ENCODE measurements at places on chromosomes 2 and 18.
A peak's percentile ranks its signal among the peaks of the same experiment; 100 is the strongest.

GRCh38 chr18:3062798-3063680 lies 50.1 kb upstream of the LPIN2 start:
- peak; percentile 42 for DNase-seq

- DNase-seq: no peak
These were observed 185.1 kb downstream of the TCF4 start for GRCh38 chr18:55402731-55403405.

DNA sequence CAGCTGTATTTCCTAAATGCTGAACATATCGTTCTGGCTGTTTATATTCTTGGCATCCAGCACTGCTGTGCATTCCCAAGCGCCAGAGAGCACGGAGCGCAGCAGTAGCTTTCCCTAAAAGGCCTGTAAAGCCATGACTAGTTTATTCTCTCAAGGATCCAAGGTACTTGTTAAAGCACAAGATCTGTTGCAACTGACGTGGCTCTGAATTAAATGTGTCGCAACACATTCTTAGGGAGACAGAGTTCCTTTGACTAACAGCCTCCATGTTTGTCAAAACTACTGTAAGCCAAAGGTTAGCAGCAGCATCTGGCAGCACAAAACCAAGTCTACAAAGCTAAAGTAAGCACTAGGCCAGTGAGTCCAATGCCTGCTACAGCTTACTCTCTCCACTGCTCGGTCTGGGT lies 188.6 kb upstream of the FN1 start:
- no peak for DNase-seq

- DNase-seq: no peak
These were observed at the start of gene UGT1A6 for GRCh38 chr2:233692648-233693047. TSS of gene UGT1A6 (plus strand) at chr2:233692890. CDS start at chr2:233693005, 115 bp downstream.

- no peak for DNase-seq
These were observed 153.0 kb downstream of the TMEM247 start for GRCh38 chr2:46632349-46632748.
